ACHN (cell line): ENCODE measurements at places on chromosomes 1 and 21.
A peak's percentile ranks its signal among the peaks of the same experiment; 100 is the strongest.

DNA sequence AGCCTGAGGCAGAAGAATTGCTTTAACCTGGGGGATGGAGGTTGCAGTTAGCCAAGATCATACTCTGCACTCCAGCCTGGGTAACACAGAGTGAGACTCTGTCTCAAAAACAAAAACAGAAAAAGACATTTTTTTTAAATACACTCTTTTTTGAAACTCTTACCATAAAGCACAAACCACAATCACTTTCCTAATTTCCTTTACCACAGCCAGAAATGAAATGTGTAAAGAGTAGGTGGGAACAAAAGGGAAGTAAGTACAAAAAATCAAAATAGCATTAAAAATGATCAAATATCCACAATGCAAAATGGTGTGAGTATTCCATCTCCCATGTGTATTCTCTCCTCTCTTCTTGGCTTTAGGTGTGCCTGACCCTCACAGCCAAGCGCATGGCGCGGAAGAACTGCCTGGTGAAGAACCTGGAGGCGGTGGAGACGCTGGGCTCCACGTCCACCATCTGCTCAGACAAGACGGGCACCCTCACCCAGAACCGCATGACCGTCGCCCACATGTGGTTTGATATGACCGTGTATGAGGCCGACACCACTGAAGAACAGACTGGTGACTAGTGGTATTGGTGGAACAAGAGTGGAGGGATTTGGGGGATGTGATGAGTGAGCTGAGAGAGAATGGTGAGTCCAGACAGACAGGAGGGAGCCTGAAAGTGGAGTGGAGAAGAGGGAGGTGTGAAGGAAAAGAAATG lies 14.9 kb downstream of the ATP1A4 start:
- no peak for DNase-seq

DNA sequence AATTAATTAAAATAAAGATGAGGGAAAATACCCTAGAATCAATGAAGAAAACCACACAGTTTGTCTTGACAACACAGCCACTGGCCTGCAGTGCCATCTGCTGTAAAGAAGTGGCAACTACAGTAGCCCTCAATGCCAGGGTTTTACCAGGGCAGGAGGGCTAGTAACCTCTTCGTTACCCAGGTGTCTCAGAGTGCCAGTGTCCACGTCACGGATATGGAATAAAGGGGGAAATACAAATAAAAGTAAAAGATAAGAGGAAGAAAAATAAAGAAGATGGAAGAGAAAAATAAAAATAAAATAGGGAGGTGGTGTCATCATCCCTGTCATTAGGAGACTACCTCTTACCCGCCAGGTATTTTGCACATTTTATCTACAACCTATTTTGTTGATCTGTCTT lies 14.2 kb upstream of the SLC44A3 start:
- peak; percentile 55 for DNase-seq

DNA sequence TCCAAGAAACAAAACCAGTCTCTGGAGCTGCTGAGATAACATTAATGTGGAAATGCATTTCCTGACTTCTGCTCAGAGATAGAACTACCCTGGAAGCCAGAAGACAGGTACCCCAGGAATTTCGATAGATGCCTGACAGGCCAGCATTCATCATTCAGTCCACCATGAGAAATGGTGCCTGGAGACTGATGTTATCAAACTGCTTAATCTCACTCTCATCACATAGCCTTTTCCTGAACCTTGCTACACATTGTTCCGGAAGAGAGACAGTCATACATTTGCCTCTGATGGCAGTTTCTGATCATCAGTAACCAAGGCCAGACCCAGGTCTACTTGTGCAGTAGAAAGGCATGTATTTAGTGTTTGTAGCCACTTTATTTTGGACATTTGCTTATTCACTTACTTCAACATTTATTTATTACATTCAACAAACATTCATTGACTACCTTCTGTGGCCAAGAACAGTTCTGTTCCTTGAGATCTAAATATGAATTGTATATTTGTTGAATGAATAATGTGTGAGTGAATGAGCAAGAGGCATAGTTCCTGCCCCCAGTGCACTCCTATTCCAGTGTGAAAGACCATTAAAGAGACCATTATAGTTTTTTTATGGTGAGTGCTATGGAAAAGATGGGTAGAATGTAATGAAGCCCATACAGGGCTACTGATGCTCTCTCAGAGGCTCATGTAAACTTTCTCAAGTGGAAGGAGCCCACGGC lies 485.7 kb downstream of the NUF2 start:
- DNase-seq = no peak

DNA sequence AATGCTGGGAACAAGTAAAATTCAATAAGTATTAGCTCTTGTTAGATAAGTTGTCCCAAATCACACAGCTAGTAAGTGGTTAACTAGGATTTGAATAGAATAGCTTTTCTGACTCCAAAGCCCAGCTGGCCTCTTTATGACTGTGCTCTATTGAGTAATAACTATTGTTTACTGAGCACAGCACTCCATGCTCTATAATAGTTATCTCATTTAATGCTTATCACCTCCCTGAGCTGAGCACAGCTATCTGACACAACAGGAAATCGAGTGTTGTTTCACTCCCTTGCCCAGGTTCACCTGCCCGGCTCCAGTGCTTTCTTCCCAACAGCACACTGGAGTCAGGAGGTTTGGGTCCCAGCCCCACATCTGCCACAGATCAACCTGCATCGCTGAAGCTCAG lies 38.8 kb upstream of the STMN1 start:
- no peak for DNase-seq

GRCh38 chr21:45552696-45553391 lies 10.6 kb upstream of the SLC19A1 start:
- no peak for DNase-seq

- peak; percentile 16 for DNase-seq
These were observed 2.4 kb downstream of the ATP2B4 start for GRCh38 chr1:203629016-203629506.

- no peak for DNase-seq
These were observed 58.2 kb downstream of the HSD3B1 start for GRCh38 chr1:119565131-119565772.

DNA sequence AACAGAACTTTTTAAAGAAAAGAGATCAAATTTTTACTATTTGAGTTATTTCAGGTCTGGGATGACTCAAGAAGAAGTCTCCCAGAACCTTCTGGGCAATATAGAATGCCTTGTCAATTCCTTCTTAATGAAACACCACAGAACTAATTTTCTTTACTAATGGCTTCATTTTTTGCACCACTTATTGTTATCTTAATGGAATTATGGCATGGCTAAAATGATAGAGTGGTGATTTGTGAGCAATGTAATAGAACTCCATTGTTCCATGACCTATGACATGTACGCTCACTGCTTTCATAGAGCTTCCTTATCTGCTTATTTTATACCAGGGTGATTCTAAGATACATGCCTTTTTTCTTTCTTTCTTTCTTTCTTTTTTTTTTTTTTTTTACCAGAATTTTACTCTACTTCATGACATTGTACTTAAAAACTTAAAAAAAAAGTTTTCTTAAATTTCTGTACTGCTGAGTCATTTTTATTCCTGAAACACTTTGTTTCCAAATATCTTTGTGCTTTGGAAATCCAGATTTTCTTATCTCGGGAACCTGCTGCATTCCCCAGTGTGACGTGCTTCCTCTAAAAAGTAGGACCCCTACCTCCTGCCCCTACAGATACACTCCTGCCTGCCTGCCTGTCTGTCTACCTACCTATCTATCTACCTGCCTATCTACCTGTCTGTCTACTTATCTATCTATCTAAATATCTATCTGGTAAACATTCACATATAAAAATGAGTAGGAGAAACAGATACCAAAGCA lies 284.9 kb downstream of the PBX1 start:
- no peak for DNase-seq

DNA sequence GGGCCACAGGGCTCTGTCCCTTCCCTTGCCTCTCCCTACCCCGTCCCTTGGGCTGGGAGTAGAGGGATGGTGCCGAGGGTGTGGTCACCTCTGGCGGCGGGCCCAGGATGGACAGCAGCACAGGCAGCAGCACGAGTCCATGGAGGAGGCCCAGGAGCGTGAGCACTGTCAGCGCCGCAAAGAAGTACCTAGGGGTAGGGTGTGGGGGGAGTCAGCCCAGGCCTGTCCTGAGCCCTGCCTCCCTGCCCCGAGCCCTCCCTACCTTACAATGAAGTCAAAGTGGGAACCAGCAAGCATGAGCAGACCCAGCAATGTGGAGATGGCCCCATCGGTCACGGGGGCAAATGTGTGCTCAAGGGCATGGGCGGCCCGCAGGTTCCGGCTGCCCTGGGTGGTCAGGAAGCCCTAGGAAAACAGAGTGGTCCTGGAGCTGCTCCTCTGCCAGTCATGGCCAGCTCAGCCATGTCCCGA lies 14.7 kb downstream of the BTBD19 start:
- DNase-seq = no peak

GRCh38 chr1:18484721-18485120 lies 4.0 kb downstream of the KLHDC7A start:
- no peak for DNase-seq

DNA sequence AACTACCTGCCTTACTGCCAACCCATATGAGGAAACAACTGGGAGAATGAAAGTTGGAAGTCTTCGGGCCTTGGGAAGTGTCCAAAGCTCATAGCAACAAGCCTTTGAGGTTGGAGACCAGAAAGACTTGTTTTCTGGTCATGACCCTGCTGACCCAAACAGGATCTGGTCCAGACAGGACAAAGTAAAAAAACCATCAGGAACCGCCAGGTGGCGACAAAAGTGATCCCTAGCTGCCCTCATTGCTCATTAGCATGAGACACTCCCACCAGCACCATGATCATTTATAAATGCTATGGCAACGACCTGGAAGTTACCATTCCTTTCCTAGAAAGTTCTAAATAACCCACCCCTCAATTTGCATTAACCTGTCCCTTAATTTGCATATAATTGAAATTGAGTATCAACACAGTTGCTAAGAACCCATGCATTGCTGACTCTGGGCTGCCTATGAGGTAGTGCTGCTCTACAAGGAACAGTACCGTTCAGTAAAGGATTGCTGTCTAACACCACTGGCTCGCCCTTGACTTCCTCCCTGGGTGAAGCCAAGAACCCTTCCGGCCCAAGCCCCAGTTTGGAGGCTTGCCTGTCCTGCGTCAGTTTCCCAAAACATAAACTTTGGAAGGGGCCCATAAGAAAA lies 89.0 kb downstream of the URB2 start:
- DNase-seq = peak; percentile 23

DNA sequence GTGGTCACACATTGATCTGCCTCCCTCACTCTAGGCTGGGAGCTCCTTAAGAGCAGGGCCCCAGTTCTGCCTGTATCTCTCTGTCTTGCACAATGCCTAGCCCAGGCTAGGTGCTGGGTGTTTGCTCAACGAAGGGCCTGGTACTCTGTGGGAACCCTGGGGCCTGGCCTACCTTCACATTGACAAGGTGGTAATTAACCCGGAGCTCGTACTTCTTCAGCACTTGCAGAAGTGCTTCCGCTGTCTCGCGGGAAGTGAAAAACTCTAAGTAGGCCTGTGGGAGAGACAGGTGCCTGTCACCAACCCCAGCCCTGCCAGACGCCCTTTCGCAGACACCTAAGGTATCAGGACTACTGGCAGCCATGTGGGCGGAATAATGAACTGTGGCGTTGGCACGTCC lies 13.7 kb downstream of the MTHFR start:
- no peak for DNase-seq

- no peak for DNase-seq
These were observed 70.1 kb downstream of the SLC66A1 start for GRCh38 chr1:19382222-19382621.

- no peak for DNase-seq
These were observed 98.9 kb upstream of the IRF2BP2 start for GRCh38 chr1:234708700-234709395.

DNA sequence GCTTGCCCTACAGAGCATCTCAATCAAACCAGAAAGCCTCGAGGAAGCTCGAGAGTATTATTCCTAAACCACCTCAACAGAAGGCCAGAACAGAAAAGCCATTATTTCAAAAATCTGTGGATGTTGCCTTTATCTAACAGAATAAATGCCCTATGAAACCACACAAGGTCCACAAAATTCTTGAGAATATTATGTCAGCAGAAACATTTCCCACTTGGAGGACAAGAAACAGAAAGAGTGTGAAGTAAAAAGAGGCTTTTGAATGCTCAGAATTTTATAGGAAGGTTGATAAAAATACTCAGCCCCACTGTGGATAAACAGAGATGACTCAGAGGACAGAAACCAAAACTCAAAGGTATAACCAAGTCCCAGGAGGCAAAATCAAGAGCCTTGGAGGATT lies 146.4 kb upstream of the LRRC7 start:
- no peak for DNase-seq

- no peak for DNase-seq
These were observed 85.9 kb upstream of the EDEM3 start for GRCh38 chr1:184840596-184840995.

GRCh38 chr21:31397515-31397926 lies 53.5 kb upstream of the TIAM1 start:
- DNase-seq = no peak

DNA sequence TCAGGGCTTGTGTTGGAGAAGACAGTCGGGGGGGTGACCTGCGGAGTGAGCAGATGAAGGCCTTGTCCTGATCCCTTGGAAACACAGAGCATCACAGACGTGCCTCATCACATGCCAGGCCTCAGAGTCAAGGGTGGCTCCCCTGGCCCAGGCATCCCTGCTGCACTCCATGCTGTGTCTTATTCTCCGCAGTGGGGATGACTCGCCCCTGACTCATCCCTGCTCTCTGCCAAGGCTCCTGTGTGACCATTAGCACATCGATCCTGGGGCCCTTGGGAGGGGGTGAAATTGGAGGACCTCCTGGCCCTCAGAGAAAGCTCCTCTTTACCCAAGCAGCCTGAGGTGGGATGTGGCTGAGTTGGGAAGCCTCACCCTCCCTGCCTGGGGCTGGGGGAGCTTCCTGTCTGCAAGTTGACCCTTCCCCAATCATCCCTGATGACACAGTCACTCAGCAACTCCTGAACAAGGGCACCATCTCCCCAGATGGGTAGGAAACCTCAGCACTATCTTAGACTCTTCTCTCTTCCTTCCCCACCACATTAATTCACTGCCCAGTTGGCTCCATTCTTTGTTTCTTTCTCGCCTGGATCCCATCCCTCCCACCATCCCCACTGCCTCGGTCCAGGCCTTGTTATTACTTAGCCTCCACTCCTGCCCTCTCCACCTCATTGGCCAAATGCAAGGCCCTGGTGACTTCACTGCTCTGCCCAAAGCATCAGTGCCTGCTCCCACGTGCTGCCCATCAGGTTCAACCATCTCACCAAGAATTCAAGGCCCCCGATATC lies 74.6 kb downstream of the CAMK2N1 start:
- DNase-seq = peak; percentile 77

DNA sequence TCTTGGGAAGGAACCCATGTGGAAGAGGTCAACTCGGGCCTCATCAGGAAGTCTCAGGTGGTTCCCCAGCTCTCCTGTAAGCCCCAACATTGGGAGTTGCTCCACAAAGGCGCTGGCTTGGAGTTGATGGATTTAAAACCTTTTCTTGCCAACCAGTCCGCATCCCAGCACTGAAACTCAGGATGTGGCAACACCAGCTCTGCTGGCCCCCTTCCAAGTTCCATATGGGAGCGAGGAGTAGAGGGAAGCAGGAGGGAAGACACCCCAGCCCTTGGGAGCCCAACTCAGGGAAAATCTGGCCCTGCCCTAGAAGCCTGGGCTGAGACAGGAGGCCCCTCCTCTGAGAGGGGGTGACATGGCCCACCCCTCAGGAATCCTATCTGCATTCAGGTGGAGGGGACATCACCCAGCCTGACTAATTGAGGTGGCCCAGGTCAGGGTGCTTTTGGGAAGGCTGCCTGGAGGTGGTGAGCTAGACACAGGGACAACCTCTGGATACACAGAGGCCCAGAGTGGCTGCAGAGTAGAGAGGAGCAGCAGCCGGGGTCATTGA lies 33.1 kb upstream of the DMBX1 start:
- no peak for DNase-seq
